Stimulated activated CD8-positive, alpha-beta memory T cell treated with anti-CD3 and anti-CD28 coated beads, Interleukin-2, amount 100 ng/mL, for 1 hour (primary cell): ENCODE measurements at places on chromosomes 16 and 17.

- DNase-seq = no peak
Measured at GRCh38 chr17:81667754-81668153, 1.2 kb downstream of the CCDC137 start.

GRCh38 chr17:45051060-45051719, at the start of gene DCAKD:
Gene DCAKD (minus strand): TSS chr17:45051632. CDS start chr17:45034885, 16,747 bp downstream.
- peak; percentile 77 for DNase-seq

- DNase-seq = no peak
Measured at GRCh38 chr17:36894925-36895324, 42.4 kb upstream of the LHX1 start.

DNA sequence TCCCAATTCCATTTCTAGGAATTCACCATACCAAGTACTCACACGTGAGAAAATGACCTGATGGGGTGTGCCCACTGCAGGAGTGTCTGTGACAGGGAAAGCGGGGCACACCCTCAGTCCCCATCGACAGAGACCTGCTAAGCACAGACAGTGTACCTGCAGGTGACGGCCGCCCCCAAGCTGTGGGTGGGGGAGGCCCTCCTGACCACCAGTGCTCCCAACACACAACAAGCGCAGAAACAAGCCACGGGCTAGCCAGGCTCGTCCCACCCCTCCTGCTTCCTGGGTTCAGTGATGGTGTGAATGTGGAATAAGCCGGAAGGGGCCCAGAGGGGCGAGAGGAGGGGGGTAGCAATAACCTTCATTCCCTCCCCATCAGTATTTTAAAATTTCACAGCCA, 31.9 kb downstream of the ZCCHC14 start:
- no peak for DNase-seq

DNA sequence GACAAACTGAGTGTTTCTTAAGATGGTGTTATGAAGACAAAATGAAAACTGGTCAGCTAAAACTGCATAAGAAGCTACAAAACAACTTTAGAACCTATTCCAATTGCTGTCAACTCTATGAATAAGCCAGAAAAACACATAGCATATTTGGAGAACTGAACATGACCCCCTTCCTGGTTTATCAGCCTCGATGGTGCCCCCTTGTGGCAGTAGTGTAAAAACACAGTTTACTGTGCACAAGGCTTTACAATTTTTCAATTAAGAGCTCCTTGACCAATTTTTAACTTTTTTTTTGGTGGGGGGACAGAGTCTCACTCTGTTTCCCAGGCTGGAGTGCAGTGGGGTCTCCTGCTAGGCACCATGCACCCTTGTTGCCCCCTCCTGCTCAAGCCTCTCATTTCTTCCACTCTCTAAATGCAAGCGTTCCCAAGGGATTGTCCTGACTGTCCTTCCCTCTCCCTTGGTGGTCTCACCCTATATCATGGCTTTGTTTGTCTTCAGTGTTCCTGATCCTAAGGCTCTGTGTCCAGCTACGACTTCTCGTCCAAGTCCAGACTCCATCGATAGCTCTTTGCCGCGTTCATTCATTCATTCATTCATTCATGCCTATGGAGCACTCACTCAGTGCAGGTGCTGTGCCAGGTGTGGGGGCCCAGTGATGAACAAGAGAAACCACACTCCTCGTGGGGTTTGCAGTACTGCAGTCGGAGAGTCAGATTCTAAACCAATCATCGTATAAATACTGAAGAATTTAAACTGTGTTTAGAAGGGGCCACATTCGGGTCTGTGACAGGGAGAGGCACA, 7.5 kb downstream of the EIF1 start:
- DNase-seq = peak; percentile 55

- no peak for DNase-seq
Measured at GRCh38 chr17:75762513-75763268, 2.3 kb downstream of the GALK1 start.

GRCh38 chr17:72287586-72287985, 166.8 kb downstream of the SOX9 start:
- DNase-seq = no peak

GRCh38 chr16:10877472-10877946, 507 bp downstream of the CIITA start:
- no peak for DNase-seq

DNA sequence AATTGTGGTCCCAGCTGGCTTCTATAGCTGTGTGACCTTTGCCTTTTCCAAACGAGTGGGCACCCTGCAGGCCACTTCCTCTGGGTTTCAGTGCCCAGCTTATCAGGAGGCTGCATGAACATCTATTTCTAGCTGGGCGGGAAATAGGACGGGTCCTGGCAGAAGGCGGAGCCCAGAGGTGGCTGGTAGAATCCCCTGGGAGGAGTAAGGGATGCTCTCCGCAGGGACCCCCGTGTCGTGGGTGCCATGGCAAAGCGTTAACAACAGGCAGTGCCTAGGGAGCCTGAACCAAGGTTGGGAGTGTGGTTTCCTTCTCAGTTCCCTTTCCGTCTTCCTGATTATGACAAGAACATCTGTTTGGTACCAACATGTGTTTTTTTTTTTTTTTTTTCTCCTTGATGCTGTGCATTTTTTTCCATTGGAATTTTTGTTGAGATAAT, 58.2 kb downstream of the PLCG2 start:
- DNase-seq = no peak
